ENCODE measurements at places on chromosomes 1 and 21.

GRCh38 chr1:21590126-21590880 lies 78.9 kb downstream of the RAP1GAP start:
- no peak for DNase-seq

- DNase-seq: no peak
These were observed 51.9 kb upstream of the DMRTA2 start for GRCh38 chr1:50474859-50475809.

GRCh38 chr1:94279038-94279437 lies 41.7 kb upstream of the ARHGAP29 start:
- no peak for DNase-seq

DNA sequence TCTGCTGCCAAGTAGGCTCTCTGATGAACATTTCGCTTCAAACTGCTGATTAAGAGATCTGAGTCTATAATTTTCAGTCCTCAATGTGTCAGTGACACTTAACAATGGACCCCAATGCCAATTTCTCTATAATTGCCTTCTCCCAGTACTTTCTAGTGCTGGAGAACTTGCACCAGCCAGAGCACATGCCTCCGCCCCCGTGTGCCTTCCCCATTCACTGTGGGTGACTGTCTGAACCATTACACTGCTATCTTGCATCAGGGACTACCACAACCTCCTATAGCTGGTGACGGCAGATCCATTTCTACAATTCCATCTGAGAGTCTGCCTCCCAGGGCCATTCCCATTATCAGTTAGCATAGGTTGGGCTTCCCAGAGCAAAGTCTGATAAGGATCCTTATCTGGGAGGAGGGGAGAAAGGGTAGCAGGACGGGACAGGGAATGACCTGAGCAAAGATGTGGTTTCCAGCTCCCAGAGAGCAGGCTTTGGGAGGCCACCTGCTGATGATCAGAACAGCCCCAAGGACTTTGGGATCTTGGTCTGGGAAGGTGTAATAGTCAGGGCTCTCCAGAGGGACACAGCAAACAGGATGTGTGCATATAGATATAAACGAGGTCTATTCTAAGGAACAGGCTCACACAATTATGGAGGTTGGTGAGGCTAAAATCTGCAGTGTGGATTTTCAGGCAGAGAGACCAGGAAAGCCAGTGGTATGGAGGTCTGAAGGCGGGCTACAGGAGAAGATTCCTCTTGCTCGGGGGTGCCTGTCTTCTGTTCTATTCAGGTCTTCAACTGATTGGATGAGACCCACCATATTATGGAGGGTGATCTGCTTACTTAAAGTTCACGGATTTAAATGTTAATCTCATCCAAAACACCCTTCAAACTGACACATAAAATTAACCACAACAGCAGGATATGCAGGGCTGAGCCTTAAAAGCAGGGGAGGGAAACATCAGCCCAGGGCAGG lies 238.2 kb downstream of the PTPRU start:
- no peak for DNase-seq

- no peak for DNase-seq
These were observed 32.0 kb upstream of the SLC30A1 start for GRCh38 chr1:211610779-211611556.

Measured in RPMI8226 (cell line).